ENCODE measurements at places on chromosomes 3 and 15. TPM values are rescaled to one million over a fixed set of nuclear protein-coding genes. Genes with fewer than 3 reads are reported as not detected.

The OR5K2 gene
- not detected for total RNA-seq

The PSMD6 gene
- 76.3 TPM for total RNA-seq

The NLGN1 gene
- not detected for total RNA-seq

The MST1R gene
- 8.3 TPM for total RNA-seq

The ATP13A5 gene
- not detected for total RNA-seq

Measured in A549 treated with Mapracorat at 1 μM for 4 hours (cell line).